ENCODE measurements at places on chromosomes 3 and 15. TPM values are rescaled to one million over a fixed set of nuclear protein-coding genes. Genes with fewer than 3 reads are reported as not detected.

Gene IGDCC3
- total RNA-seq, result 0.08 TPM

Gene EPHB1
- total RNA-seq, result 0.40 TPM

Gene CISH
- 4.8 TPM for total RNA-seq

Gene HRH1
- 4.2 TPM for total RNA-seq

Gene ANKRD34C
- total RNA-seq, result not detected

Gene NOX5
- total RNA-seq, result 0.44 TPM

Gene CD80
- 0.08 TPM for total RNA-seq

Gene LIPC
- not detected for total RNA-seq

DNA sequence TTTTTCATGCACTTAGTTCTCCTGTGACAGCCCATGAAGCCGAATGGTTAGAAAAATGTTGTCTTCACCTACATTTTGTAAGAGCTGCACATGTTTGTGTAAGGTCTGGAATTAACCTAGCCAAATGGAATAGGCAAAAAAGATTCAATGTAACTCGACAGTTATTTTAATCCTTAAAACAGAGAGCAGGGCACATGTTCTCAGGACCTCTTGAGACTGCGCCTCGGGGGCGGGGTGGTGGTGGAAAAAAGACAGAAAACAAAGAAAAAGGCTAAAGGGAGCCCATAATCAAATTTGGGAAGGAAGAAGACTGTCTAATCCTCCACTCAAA lies 702 bp upstream of the CSNK1G1 start:
- no peak for ATAC-seq

- peak; percentile 52 for ATAC-seq
These were observed 127.8 kb downstream of the HCN4 start for GRCh38 chr15:73240866-73241499.

DNA sequence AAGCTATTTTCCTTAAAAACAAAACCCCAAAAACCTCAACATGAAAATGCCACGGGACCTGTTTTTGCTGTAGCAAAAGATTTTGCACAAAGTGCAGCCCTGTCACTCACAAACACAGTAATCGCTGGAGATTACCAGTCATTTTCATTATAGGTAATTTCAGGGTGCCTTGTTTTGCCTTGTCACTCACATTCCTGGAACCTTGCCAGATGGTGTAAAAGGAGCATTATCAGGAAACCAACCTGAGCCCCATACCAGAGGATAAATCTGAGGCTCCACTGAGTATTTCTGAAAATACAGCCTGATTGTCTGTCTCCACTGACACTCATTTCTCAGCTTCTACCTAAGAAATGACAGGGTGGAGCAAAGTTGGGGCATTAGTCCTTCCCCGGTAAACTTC lies 791.3 kb upstream of the LMCD1 start:
- no peak for ATAC-seq

GRCh38 chr3:41710646-41711388 lies 251.1 kb downstream of the ULK4 start:
- ATAC-seq, result no peak

DNA sequence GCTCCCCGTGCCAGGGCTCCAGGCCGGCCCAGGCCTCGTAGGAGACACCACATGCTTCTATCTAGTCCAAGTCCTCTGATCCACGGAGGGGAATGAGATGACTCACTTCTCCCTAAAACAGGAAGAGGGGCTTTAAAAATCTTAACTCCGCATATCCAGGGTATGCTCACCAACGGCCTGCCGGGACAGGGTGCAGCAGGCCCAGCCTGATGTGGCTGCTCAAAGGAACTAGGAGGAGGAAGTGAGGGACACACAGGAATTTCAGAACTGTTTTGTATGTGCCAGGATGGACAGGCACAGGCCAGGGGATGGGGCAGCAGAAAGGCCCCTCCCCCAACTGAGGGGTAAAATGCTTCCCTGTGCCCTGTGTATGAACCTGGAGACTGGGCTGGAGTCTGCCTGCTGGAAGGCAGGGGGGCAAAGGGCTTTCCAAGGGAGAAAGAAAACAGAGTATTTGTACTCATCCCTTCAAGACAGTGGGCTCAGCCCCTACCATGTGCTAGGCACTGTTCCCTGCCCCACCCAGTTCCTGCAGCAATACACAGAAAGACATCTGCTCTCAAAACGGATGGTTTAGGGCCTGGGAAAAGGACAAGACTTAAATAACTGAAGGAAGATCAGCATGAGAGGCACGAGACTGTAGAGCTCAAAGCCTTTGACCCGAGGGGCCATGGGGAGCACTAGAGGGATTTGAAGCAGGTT lies 22.1 kb downstream of the CHDH start:
- ATAC-seq, result no peak

DNA sequence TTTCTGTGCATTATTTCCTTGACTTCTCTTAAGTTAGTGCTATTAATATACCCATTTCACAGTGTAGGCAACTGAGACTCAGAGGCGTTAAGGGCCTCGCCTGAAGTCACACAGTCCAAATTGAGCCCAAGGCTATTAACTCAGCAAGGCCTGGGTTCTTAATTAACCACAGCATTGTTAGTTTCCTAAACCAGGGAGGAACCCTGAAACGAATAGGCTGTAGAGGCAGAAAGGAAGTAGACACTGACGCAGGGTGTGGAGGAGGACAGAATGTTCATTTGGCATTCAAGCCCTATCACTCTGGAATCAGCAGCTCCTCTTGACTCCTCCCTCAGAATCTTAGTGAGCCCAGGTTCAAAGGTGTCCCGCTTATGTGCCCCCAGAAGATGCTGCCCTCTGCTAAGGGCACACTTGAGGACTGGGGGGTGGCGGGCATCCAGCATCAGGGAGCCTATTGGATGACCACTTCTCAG lies 13.9 kb downstream of the ARHGEF3 start:
- peak; percentile 41 for ATAC-seq

DNA sequence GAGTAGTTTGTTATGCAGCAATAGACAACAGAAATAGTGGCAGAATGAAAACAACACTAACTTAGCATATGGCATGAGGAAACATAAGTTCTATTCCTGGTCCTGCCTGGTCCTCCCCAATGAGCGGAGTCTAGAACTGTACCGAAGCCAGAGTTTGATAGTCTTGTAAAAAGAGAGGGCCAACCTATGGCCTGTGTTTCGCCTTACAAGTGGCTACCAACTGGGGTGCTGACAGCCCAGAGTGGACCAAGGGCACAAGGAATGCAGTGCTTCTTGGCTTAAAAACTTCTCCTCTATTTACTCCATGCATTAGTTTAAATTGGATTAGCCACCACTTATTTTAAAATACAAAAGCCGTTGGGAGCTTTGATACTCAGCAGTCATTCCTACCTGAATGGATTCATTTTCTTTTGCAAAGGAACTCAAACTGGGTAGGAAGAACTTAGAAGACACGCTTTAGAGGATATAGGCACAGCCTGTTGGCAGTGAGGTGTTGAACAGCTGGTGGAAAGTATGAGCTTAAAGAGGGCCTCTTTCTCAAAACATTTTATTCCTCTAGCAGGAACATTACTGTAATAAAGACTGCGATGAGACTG lies 302.9 kb downstream of the PLCL2 start:
- no peak for ATAC-seq

DNA sequence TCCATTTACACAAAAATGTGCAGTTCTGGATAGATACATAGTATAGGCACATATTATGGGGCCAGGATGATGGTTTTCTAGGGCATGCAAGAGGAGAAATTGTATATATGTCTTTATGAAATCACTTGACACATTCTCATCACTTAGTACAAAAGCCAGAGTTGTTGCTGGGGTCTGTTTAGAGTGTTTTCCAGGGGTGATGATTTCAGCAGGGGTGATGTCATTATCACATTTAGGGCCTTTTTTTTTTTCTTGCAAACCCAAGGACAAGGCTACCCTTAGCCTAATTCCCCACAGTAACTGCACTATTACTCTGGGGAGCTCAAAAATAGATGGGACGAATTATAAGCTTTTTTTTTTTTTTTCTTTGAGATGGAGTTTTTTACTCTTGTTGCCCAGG lies 3.6 kb downstream of the ZNF589 start:
- ATAC-seq, result no peak

DNA sequence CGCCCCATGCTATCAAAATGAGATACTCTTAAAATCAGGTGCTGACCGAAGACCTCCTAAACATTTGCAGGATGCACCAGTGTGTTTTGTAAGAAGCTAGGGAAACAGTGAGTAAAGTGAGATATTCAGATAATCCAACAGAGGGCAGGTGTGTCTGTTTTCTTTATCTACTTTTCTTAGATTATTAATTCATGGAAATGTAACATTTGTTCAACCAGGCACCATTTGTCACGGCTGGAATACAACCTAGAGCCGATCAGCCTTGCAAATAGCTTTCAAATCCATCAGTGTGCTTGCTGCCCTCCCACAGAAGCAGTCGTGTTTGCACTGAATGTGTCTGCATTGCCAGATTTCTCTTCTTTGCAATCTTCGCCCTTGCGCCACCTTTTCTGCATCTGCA lies 201.9 kb upstream of the CHRM5 start:
- no peak for ATAC-seq

GRCh38 chr15:70765504-70766281 lies 2.3 kb upstream of the UACA start:
- no peak for ATAC-seq

GRCh38 chr15:70479785-70480184 lies 283.6 kb downstream of the UACA start:
- ATAC-seq, result no peak

DNA sequence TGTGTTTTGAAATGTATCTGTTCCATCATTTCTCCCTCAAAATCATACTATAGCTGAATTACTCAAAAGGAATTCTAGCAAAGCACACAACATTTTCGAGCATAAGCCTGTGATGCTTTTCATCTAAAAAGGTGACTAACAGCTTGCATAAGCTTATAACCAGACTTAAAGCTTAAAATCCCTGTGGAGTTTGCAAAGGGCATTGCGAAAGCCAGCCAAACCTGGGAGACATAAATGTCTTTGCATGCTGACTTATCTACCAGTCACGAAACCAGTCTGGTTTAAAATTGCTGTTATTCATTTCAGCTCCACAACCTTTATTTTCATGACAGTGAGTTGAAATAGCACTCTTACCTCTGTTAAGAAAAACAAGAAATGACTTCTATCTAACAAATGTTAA lies 35.6 kb upstream of the LIPC start:
- ATAC-seq, result peak; percentile 80

GRCh38 chr3:148588291-148588690 lies 109.4 kb upstream of the AGTR1 start:
- ATAC-seq, result no peak

- no peak for ATAC-seq
These were observed 339.2 kb downstream of the SOX2 start for GRCh38 chr3:182050932-182051331.

GRCh38 chr3:124615896-124616543 lies 114.2 kb upstream of the UMPS start:
- no peak for ATAC-seq

DNA sequence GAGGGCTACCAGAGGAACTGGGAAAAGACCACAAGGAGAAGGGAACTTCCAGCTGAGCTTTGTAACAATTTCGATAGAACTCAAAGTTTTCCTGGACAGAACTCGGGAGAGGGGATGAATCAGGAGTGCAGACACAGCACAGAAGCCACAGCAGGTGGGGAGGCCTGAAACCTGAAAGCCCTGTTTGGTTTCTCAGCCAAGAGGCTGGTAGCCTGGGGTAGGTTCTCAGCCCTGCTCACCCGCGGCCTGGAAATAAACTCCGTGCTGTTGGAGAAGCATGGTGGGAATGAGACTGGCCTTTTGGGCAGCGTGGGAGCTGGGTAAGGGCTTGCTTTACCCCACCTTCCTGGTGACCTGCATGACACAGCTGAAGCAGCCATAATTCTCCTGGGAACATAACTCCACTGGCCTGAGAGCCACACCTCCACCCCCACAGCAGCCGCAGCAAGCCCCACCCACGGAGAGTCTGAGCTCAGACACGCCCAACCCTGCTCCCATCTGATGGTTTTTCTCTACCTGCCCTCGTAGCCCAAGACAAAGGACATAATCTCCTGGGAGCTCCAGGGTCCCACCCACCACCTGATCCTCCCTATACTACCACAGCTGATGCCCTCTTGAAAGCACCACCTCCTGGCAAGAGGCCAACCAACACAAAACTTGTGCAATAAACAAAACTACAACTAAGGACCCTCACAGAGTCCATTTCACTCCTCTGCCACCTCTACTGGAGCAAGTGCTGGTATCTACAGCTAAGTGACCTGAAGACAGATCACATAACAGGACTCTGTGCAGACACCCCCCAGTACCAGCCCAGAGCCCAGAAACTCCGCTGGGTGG lies 52.5 kb upstream of the CHRM5 start:
- peak; percentile 94 for ATAC-seq

DNA sequence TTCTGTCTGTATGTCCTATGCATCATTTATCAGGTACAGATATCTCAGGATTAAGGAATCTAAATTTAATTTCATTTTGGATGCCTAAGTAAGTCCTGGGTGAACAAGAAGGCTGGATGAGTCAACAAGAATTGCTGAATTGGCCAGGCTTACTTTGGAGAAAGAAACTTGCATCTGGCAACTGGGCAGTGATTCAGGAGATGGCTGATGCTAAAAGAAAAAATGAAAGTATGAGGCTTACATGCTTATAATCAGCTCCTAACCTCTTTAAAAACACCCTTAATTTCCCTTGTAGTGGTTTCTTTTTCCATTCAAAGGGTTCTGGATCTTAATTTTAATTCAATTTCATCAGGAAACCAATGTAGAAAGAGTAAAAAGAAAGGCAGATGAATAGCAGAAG lies 228.8 kb upstream of the PEX5L start:
- no peak for ATAC-seq

- ATAC-seq, result no peak
These were observed 10.8 kb downstream of the TBC1D21 start for GRCh38 chr15:73884159-73884558.

GRCh38 chr15:57031082-57031481 lies 112.6 kb downstream of the TCF12 start:
- ATAC-seq, result no peak

- no peak for ATAC-seq
These were observed 257.1 kb downstream of the TUSC7 start for GRCh38 chr3:116966649-116967048.

DNA sequence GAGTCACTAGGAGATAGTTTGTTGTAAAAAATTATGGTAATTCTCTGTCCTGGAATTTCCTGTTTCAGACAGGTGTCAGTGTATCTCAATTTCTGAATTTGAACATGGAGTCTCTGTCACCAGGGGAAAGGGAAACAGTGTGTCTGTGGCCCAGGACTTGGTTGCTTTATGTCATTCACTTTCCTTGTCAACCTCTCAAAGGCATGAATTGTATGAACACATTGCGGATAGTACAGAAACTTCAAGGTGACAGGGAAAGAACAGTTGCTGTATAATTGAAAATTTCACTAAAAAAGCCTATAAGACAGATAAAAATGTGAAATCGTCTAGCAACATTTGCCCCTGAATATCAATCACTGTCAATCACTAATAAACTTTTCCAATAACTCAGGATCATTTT lies 175.0 kb upstream of the DPH6 start:
- no peak for ATAC-seq

DNA sequence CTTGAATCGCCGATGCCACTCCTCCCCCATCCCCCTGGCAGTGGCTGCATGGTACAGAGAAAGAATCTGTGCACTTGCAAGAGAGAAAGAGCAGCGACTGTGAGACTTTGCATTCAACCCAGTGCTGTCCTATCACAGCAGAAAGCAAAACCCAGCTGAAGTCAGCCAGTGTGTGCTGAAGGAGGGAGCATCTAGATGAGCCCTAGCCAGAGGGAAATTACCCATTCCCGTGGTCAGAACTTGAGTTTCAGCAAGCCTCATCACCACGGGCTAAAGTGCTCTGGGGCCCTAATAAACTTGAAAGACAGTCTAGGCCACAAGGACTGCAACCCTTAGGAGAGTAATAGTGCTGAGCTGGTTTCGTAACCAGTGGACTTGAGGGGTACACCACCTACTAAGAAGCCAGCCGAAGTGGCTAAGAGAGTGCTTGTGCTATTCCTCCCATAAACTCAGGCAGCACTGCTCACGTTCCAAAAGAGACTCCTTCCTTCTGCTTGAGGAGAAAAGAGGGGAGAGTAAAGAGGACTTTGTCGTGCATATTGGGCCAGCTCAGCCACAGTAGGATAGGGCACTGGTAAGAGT lies 15.2 kb upstream of the PIK3R4 start:
- no peak for ATAC-seq
